AML-193 (cell line): ENCODE measurements at places on chromosomes 12 and 14.

- no peak for DNase-seq
Measured at GRCh38 chr12:63888908-63889635, 44.6 kb downstream of the SRGAP1 start.

- DNase-seq: no peak
Measured at GRCh38 chr12:46803517-46803916, 22.3 kb downstream of the SLC38A4 start.

GRCh38 chr12:6507102-6507998 lies 13.4 kb downstream of the NCAPD2 start:
- DNase-seq: no peak

DNA sequence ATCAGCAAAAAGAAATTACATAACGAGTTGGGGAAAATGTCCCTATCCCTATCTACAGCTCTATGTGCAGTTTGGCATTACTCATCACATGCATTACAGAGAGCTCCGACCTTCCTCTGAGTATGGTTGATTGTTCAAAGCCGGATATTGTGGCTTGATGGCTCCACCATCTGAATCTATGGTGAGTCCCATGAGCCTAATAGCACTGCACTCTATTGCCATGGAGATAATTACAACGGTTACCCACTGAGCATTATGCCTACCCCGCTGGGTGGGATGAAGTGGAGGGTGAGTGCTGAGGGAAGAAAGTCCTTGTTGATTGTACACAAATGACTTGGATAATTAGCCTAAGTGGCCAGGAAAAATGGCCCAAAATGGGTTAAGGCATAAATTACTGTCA lies 800.5 kb downstream of the NRXN3 start:
- DNase-seq: no peak
